ENCODE measurements at places on chromosomes 1 and 21. TPM values are rescaled to one million over a fixed set of nuclear protein-coding genes. Genes with fewer than 3 reads are reported as not detected.

KRTAP11-1 gene
- total RNA-seq: not detected

SAMD11 gene
- total RNA-seq: 6.4 TPM

TMEM79 gene
- total RNA-seq: 1.3 TPM

C1orf105 gene
- total RNA-seq: not detected

MTARC2 gene
- total RNA-seq: 1.5 TPM

CDC73 gene
- total RNA-seq: 30.6 TPM

C1orf210 gene
- total RNA-seq: 0.11 TPM

IGSF21 gene
- total RNA-seq: not detected

Data from uterine smooth muscle cell (primary cell).